SJSA1 (cell line): ENCODE measurements at places on chromosomes 5 and 9. TPM values are rescaled to one million over a fixed set of nuclear protein-coding genes. Genes with fewer than 3 reads are reported as not detected.
A peak's percentile ranks its signal among the peaks of the same experiment; 100 is the strongest.

DNA sequence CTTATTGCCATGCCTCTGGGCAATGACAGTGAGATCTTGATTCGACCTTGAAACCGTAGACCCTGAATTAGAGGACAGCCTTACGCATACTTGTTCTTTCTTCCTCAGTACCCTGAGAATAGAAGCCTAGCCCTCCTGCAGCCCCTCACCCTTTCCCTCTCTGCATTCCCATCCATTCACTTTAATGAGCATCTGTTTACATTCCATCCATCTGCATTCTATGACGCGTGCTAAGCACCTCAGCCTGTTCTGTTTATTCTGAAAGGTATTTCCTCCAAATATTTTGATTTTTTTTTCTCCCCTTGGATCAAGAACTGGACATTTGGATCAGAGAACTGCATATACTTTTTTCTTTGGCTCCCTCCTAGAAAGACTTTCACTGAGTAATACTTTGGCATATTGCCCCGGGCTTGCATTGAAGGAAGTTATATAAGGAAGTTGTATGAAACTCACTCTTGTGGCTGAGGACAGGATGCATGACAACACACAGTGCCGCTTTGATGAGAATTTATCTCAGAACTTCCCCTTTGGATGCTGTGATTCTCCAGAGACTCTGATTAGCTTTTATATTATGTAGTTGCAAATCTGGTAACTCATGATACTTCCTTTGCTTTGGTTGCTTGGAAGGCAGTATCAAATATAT is 15.7 kb downstream of the TMEM8B start:
- peak; percentile 48 for DNase-seq

DNA sequence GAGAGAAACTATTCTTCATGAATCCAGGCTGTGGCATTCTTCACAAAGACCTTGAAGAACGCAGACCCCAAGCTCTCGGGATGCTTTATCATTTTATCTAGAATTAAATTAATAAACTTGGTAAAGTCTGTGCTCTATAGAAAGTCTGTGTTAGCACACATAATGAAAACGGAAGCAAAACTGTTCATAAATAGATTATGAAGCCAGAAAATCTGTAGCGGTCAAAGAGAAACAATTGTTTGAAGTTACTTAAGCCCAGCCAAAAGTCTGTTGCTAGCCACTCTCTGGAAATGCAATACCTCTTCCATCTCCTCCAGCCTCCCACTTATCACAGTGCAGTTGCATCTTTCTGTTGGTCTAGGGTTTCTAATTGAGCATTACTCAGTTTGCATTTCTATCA is 375.9 kb downstream of the KIF4B start:
- DNase-seq, result no peak

- no peak for DNase-seq
These were observed 71.7 kb upstream of the COX7C start for GRCh38 chr5:86546044-86546443.

DNA sequence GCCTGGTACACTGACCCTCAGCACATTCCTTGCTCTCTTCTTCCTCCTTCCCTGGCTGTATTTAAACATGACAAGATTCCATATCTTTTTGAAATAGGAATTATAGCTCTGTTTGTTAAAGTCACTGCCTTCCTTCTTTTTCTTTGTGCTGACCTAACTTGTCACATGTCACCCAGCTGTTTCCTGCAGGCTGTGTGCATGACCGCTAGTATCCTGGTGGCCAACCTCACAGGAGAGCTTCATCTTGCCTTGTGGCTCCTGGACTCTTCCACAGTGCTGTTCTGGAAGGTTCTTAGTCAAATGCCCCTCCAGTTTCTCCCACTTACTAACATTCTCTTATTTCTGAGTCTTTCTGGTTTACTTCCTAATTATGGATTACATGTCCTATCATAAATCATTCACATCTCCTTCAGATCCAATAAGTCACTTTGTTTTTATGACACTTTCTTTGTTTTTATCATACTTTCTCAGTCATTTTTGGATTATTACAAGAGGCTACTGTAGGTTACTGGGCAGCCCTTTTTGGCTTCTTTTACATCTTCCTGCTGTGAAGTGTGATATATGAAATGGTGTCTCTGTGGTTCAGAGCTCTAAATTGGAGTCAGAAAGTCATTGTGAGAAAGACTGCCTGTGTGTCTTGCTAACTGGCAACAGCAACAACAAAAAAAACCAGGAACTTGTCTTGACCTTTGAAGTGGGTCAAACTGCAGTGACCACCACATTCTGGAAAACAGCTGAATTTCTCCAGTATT is 463.6 kb upstream of the DAP start:
- DNase-seq, result no peak

DNA sequence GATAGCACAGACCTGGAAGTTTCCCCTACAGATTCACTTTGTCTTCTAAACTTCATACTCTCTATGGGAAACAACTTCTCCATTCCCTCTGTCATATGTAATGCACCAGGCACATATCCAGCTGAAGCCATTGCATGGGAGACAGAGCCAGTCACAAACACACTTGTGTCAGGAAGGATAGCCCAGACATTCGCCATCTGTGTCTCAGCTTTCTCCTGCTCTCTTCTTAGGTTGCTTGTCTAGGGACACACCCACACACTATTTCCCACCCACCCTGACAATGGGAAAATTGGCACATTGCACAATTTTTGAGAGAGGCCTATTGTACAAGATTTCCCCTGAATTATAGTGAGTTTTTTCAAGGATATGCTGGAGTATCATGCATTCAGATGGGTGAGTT is 158.4 kb upstream of the MPDZ start:
- DNase-seq, result no peak

DNA sequence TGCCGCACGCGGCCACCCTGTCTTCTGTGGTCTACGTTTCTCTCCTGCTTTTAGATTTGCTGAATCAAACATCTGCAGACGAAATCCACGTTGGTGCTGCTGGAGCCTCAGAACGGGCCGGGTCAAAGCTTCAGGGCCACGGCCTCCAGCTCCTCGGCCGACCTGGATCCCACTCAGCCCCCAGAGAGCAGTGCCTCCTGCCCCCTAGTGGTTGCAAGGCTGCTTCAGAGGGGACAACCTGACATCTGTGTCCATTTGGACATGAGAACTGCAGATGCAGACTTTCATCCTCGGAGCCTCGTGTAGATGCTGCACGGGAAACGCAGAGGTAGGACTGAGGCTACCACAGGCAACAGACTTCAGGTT is 23.0 kb upstream of the SLC6A3 start:
- no peak for DNase-seq

DNA sequence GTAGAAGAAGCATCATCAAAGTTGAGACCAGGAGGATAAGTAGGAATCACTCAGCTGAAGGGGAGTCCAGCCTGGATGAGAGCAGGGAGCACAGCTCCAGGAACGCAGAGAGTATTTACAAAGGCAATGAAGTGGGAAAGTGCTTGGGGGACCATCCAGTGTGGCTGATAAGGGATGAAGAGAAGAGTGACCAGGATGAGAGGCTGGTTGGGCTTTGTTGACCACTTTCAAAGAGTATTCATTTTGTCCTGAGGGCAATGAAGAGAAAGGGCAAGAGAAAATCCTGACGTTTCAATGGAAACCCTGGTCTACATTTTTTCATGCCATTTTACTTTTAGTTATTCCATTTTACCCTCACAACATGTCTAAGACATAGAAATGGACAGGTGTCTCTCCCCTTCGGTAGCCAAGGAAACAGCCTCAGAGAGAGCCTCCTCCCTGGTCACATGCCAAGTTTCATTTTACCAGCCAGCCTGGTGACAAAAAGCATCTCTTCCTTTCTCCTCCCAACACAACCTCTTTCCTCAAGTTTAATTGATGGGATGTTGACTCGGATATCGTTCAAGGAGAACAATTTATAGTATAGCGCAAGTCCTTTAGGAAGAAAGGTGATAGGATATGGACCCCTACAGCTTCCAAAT is 492.7 kb upstream of the CLINT1 start:
- no peak for DNase-seq

DNA sequence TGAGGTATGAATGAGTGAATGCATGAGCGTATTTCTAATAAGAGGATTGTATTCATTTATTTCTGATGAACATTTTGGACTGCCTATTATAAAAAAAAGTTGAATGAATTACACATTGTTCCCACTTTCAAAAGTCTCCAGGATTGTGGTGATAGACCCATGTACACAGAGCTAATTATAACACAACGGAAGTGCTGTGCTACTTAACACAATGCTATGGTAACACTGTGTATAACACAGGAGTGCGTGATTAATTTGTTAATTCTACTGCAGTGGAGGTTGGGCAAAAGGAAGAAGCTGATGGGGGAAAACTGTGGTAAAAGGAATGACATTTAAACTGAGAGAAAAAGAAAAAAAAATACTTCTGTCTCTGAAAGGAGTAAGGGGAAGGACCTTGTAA is 147.8 kb upstream of the MEF2C start:
- no peak for DNase-seq

DNA sequence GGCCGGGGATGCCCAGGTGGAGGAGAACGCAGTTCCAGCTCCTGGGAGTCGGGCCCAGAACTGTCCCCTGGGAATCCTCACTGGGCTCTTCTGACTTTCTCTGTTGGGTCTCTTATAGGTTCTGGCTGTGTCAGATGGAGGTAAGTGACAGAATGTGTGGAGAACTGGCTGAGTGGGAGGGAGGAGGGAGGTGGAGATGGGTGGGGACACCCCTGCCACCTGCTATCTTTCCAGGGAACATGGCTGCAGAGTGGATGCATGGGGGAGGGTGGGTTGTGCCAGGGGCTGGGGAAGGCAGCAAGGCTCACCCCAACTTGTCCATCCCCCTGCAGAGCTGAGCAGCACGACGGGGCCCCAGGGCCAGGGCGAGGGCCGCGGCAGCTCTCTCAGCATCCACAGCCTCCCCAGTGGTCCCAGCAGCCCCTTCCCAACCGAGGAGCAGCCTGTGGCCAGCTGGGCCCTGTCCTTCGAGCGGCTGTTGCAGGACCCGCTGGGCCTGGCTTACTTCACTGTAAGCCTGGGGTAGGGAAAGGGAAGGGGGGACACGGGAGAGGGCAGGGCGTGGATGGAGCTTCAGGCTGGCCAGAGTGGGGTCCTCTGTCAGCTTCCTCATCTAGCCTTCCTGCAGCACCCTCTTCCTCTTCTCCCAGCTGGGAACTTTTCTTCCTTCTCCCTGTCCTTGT is 8.3 kb downstream of the RGS14 start:
- DNase-seq, result no peak

DNA sequence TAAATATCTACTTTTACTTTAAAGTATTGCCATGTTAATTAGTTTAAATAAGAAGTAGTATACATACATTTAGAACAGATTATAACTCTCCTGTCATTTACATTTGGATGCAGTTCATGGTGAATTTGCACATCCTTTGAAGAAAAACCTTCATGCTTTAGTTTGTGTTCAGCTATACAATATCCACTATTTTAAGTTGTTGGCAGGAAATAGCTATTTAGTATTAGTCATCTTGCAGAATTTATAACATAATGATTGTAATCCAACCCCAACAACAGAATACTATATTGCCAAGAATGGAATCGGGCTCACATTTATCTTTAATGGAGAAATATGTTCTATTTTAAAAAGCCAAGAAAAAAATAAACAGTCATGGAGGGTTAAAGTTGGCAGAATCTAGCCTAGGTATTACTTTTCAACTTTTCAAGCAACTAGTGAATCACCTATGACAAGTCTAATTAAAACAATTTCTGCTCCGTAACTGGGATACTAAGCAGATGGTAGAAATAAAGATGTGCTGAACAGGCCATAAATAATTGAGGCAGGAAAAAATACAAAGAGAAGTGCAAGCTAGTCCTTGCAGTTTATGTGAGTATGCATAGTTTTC is 1170.6 kb upstream of the NUDT12 start:
- no peak for DNase-seq

GRCh38 chr9:120396418-120396817 is 183.5 kb downstream of the CDK5RAP2 start:
- no peak for DNase-seq

DNA sequence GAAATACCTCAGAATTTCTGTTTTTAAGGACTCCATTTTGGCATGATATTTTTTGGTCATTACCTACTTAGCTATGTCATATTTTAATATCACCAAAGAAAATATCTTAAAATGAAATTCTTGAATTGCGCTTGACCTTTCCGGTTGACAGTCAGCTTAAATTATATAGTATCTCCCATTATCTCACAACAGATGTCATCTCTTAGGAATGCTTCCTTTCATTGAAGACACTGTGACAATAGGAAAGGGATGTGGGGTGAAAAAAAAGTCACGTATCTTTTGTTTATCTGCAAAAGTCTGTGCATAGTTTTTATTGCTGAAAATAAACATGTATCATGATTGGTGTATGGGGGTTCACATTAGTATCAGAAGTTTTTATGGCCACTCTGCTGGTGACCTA is 105.8 kb downstream of the INVS start:
- DNase-seq, result peak; percentile 46

The IL9 gene
- total RNA-seq, result not detected in 2 replicates
